ENCODE measurements at places on chromosomes 11 and 22.

DNA sequence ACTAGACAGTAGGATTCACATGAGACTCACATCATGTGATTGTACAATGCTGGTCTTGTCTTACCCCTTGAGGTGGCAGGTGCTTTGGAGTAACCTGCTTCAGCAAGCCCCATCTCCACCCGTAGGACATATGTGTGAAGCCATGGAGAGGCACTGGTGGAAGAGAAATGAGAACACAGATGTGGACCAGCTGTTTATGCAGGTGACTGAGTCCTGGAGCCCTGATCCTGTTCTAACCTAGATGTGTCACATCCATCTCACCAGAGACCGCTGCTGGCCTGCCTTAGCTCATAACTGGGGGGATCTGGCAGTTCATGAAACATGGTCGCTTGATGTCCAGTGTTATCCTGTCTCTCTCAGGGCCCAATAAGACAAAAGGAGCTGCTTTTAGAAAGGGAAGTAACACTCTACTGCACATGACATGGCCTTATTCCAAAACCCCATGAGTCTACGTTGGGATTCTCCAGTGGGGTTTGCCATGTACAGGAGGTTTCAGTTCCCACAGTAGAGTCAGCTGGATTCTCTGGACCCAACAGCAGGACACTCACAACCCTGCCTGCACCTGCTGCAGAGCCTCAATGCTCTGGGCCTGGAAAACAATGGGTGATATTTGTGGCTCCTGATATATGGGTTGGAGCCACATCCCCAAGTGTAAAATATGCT is 62.0 kb downstream of the GGTLC2 start:
- DNase-seq, result no peak

DNA sequence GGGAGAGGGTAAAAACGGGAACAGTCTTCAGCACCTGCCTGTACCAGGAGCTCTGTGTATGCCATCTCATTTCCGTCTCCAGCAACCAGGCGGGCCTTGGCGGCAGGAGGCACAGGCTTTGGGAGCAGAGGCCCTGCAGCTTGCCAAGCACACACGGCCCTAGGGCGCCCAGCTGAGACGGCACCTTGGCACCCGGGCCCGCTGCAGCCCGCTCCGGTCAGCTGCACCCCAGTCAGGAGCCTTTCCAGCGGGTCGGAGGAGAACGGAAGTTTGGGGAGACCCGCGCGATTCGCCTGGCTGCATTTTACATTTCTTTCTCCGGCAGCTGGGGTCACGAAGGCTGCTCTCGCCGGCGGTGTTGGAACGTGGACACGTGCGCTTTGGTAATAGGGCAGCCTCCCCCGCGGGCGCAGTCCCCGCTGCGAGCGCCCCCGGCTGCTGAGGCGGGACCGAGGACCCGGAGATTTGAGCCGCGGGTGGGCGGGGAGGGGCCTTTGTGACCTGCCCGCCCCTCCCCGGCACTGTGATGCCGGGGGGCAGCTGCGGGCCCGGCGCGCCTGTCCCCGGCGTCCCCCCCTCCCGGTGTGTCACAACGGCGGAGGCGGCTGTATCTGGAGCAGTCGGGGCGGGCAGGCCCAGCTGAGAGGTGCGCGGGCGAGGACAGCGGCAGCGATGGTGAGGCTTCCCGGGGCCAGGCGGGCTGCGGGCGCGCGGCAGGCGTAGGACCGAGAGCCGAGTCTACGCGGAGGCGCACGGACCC is at the start of gene TUBA8:
TSS of gene TUBA8 (plus strand) at position 616 of the 760 bp plus-strand sequence. CDS start at position 673, 57 bp downstream.
- no peak for DNase-seq

DNA sequence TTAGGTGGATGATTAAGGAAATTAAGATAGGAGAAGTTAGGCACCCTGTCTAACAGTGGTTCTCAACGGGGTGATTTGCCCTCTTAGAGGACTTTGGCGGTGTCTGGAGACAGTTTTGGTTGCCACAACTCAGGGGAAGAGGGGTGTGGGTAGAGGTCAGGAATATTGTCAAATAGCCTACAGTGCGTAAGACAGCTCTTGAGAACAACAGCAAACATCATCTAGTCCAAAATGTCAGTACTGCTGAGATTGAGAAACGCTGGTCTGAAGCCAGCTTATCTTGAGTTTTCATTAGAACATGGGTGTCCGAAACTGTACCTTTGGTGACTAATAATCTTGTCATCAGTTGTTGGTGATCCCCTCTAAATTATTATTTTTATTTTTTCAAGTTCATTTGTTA is 38.4 kb downstream of the CECR2 start:
- no peak for DNase-seq

GRCh38 chr11:93921695-93922468 is 71.5 kb upstream of the VSTM5 start:
- peak; percentile 34 for DNase-seq

- no peak for DNase-seq
These were observed 76.6 kb upstream of the PRR5 start for GRCh38 chr22:44625421-44625760.

DNA sequence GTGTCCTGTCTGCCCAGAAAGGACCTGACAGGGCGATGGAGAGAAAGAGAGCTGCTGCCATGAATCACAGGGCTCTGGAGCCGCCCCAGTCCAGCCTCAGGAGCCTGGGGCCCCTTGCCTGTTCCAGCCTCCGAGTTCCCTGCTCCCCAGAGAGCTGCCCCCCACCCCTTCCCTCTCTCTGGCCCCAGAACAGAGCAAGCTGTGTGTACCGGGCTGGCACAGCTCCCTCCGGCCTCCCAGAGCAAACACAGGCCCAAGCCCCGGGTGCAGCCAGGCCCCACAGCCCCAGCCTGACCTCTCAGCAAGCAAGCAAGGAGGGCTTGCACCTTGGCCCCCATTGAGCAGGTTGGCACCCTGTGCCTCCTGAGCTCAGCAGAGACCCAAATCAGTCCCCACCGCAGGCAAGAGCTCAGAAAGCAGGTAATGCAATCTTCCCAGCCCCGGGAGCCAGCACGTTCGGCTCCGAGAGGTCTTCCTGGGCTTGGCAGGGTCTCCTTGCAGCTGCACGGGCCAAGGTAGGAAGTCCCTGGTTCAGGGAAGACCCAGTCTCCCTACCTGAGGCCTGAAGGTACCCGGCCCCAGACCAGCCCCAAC is 1.4 kb downstream of the PACSIN3 start:
- no peak for DNase-seq

GRCh38 chr11:6531267-6531752 is 34.2 kb downstream of the DNHD1 start:
- no peak for DNase-seq

GRCh38 chr11:108511851-108512474 is 13.8 kb upstream of the POGLUT3 start:
- DNase-seq, result no peak

GRCh38 chr22:46273432-46274148 is 5.8 kb downstream of the TTC38 start:
- DNase-seq, result no peak

GRCh38 chr11:56509439-56509838 is 18.3 kb upstream of the OR5M8 start:
- DNase-seq, result no peak

DNA sequence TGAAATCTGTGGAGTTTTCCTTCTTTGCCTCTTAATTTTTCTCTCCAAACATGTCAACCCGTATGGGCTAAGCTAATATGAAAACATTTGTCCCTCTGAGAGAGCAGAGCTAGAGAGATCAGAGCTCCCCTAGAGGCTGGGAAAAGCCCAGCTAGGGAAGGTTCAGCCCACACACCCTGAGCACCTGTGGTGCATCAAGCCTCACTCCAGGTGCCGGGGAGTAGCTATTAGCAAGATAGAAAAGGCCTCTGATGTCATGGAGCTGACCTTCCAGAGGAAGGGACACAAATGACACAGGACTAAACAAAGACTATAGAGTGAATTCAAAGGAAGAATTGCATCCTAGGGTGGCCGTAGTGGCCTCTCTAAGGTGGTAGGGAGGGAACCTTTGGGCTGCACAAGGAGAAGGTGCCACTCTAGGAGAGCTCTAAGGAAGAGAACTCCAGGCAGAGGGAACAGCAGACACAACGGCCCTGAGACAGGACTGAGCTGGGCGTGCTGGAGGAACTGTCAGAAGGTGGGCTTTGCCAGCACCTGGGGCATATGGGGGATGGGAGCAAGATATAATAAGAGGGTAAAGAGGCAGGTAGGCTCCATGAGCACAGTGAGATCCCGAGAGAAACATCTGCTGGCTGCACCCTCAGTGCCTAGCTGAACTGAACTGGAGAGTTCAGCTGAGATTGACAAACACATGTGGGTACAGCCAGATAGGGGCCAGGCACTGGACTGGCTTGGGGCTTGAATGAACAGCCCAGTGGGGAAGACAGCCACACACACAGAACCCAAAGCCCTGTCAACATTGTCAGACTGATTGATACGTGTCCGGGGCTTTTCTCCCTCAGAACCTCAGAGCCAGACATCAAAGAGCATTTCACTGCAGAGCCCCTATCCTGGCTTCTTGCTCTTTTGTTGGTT is 65.5 kb upstream of the DRD2 start:
- no peak for DNase-seq

GRCh38 chr11:118343981-118344515 is at the start of gene CD3G:
TSS of gene CD3G (plus strand) at chr11:118344344. CDS start at chr11:118344424, 80 bp downstream.
- DNase-seq, result no peak

DNA sequence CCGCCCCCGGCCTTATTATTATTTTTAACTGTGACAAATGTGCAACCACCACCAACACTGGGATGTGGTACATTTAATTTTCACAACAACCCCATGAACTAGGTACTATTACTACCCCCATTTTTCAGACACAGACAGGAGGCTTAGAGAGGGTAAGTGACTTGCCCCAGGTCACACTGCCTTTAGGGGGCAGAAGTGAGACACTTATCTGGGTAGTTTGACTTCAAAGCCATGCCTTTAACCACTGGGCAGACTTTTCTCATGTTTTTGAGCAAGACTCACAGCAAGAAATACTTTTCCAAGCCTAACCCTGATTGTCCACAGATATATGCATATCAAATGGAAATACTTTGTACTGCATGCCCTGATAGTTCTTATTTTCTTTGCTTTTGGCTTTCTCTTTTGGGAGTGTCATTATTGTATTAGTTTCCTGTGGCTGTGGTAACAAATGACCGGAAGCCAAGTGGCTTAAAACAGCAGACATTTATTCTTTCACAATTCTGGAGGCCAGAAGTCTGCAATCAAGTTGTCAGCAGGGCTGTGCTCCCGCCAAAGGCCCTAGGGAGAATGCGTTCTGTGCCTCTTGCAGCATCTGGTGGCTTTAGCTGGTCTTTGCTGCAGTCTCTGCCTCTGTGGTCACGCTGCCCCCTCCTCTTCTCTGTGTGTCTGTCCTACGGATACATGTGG is 110.8 kb downstream of the GRIK4 start:
- peak; percentile 3 for DNase-seq

DNA sequence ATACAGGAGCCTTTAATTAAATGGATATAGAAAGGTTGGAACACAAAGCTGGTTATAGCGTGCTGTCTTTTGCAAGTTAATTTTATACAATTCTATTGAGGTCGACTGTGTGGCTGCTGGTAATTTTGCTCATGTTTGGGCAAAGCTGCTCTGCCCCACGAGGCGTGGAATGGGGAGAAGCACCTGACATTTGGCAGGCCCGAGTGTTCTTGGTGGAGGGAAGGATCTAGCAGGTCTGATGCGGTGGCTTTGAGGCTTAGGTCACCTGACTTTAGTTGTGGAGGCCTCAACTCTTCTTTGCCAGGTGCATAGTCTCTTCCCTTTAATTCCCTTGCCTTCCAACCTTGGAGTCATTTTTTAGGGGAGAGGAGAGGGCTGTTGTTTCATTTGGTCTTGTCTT is 97.3 kb downstream of the ZBTB16 start:
- no peak for DNase-seq

DNA sequence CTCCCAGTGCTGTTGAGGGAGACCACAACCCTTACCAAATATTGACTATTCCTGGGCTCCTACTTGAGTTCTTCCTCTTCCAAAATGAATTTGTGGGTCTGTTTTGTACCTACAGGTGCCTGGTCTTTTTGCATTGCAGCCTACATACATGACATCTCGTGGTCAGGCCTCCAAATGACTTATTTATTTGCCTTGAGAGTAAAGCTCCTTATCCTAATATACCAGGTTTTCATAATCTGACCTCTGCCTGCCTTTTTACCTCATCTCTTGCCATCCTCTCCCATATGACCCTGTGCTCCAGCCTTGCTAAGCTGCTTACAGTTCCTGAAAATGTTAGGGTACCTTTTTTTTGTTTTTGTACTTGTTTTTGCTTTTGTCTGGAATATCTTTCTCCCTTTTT is 130.4 kb downstream of the UVRAG start:
- DNase-seq, result no peak

DNA sequence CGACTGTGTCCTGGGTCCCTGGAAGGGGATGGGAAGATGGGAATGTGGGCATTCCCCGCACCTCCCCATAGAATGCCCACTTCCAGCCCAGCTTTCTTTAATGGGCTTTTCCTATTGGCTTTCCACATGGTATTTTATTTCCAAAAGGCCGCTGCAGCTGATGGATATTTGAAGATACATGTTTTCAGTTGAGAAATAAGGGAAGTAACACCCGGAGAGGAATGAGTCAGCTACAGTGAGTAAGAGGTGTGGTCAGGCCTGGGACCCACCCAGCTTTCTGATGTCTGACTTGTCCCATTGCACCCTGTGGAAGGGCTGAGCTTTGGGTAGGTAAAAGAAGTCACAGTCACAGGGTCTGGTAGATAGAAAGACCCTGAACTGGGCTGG is 476.9 kb downstream of the MIAT start:
- peak; percentile 67 for DNase-seq

GRCh38 chr11:31819621-31820437 is 8.7 kb upstream of the PAX6 start:
- DNase-seq, result no peak

DNA sequence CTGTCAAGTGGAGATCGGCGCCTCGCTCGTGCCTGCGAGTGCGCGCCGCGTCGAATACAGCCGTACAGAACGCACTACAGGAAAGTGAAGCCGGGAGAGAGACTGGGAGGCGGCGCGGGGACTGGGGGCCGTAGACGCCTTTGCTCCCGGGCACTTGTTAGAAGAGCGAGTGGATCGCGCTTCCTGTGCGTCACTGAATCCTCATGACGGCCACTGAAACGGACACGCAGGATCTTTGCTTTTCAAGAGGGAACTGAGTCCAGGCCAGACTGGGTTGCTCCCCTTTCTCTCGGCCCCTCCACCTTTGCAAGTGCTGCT is 314 bp downstream of the RIC8A start:
- no peak for DNase-seq

DNA sequence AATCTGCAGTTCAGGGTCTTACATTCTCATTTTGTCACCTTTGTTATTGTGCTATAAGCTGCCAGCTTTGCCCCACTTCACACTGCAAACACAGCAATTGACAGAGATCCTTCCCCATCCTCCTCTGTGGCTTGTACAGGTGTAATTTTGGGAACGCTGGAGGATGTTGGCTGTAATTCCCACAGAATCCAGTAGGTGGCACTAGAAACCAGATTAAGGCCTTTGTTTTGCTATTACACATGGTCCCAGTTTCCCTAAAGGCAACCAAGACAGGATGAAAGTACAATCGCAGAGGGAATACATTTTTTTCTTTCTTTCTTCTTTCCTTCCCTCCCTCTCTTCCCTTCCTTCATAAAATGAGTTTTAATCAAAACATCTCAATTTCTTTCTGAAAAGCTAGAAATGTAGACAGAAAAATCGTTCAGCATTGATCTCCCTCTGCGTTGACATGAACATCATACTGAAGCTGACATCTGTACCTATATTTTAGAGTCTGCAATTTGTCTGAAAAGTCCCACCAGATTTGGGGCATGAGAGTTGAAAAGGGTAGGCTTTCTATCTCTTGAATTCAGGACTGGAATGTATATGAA is 21.3 kb upstream of the NELL1 start:
- DNase-seq, result no peak

GRCh38 chr11:206526-207207 is 532 bp downstream of the BET1L start:
- no peak for DNase-seq

- DNase-seq, result no peak
These were observed 25.4 kb downstream of the ADAMTS15 start for GRCh38 chr11:130473795-130474377.

- no peak for DNase-seq
These were observed 132.5 kb downstream of the ADAMTS15 start for GRCh38 chr11:130580891-130581492.

All from GDM1 (cell line).